ENCODE measurements at places on chromosomes 3 and 15.

GRCh38 chr3:148923592-148923991, 58.5 kb downstream of the CPA3 start:
- no peak for DNase-seq

DNA sequence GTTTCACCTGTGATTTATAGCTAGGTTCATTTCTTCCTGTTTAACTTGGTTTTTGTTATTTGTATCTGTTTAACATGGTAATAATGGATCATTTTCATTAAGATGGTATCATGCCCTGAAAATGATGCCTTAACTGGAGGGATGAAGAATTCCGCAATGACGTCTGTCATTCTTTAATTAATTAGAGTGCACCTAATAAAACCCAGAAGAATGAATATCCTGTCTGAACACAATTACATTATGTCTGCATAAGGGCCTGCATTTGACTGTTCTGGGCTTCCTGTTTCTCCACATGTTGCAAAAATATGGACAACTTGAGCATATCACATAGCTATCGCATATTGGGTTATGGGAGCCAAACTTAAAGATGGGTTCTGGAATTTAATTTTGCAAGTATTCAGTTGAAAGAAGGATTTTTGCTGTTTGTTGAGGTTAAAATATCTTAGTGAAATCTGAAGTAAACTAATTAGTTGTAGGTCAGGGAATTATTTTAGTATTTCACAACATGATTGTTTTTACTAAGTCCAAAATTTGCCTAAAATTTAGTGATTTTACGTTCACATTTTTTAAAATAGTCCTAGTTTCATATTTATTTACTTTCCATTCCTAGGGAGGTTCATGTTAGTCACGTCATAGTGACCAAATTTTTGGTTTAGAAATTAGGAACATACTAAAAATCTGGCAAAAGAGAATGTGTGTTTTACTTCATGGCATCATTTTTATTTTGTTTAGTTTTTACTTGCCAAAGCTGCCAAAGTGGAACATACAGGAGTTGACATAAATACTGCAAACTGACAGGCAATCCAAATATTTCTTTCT, 321.0 kb upstream of the TGFBR2 start:
- no peak for DNase-seq

DNA sequence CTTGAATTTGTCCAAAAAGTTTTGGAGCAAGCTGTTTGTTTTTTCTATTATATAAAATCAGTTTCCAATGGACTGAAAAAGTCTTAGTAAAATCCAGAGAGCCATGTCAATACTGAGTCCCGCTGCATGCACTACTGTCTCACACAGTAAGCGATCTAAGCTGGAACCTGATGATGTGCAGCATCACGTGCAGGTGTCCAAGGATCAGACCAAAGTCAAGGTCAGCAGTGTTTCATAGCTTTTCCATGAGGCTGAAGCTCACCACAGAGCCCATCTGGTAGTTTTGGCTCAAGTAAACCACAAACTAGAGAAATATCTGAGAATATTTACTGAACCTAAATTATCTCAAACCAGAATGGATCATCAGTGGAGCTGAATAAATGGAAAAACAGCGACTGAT, 784.0 kb upstream of the SEMA6D start:
- no peak for DNase-seq

GRCh38 chr15:66758844-66759243, 56.8 kb downstream of the SMAD6 start:
- no peak for DNase-seq

- DNase-seq = no peak
These were observed 252.3 kb downstream of the PTPRG start for GRCh38 chr3:61813636-61814035.

- DNase-seq = no peak
These were observed 402.0 kb upstream of the TBL1XR1 start for GRCh38 chr3:177599326-177599725.

DNA sequence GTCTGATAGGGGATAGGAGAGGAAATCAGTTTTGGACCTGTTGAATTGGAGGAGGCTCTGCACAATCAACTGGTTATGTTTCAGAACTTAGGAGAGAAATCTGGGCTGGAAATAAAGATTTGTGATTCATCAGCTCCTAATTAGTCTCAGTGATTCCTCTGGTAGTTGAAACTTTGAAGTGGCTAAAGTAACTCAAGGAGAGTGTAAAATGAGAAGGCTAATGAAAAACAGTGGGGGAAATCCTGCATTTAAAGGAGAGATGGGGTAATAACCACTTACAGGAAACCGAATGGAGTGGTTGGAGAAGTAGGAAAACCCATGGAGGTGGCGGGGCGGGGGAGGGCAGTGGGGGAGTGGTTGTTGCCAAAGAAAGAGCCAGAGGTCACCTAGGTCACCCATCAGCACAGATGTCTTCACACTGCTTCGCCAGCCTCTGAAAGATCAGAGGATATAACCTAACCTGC, 32.6 kb downstream of the MAP2K5 start:
- DNase-seq = no peak

DNA sequence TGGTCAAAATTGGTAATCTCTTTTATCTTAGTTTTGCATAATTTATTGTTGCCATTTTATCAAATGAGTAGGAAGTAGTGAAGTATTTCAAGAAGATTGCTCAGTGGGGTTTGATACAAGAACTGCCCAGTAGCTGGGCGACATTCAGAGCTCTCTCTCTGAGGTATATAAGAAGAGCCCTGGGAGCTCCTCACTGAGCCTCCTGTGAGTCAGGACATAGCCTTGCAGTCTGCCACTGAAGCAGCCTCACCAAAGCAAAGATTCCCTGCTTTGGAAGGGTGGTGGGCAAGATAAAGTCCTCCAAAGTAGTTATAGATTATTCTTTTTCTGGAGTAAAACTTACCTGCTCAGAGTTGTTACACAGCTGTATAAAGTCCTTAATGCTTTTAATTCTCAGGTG, 26.1 kb downstream of the SKIL start:
- no peak for DNase-seq

- no peak for DNase-seq
These were observed 420.4 kb downstream of the ROBO2 start for GRCh38 chr3:77460326-77460725.

GRCh38 chr3:123076496-123077418, 9.9 kb downstream of the PDIA5 start:
- no peak for DNase-seq

- no peak for DNase-seq
These were observed 194.4 kb downstream of the FEZF2 start for GRCh38 chr3:62178739-62179600.

- DNase-seq = peak; percentile 76
These were observed 765 bp upstream of the MAPKAPK3 start for GRCh38 chr3:50616003-50616769.

GRCh38 chr15:98955961-98956723, 51.5 kb downstream of the PGPEP1L start:
- no peak for DNase-seq

- DNase-seq = no peak
These were observed 552.0 kb downstream of the SI start for GRCh38 chr3:164526250-164526649.

DNA sequence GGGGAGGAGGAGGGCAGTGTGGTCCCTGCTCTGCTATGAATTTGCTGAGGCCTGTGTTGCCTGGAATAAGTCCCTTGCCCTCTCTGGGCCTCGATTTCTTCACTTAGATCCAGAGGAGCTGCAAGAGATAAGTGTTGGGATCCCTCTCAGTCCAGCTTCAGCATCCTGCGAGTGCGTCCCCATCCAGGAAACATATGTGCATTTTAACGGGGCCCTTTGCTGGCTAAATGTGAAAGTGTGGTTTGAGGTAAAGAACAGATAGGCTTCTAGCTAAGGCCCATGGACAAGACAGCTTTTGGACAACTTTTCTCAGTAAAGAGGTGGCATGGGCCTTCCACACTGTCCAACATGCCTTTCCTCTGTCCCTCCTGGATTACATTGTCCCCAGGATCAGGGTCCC, 26.5 kb downstream of the RPLP1 start:
- no peak for DNase-seq

- no peak for DNase-seq
These were observed 109.3 kb downstream of the OXNAD1 start for GRCh38 chr3:16374047-16374934.

DNA sequence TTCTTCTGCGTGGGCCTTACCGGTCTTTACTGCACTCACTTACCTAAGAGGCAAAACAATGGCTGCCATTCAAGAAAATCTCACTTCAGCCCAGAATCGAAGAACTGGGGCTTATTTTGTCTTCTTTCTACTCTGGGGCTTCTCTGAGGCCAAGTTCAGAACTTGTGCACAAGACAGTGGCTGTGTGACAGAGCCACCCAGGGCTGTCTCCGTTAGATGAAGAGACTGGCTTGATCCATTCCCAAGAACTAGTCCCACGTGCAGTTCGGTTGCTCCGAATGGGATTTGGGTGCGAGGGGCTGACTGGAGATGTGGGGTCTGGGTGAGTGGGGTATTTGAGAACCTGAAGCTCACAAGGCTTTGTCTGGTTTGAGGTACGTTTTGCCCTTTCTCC, 795 bp upstream of the TCF12 start:
- no peak for DNase-seq

DNA sequence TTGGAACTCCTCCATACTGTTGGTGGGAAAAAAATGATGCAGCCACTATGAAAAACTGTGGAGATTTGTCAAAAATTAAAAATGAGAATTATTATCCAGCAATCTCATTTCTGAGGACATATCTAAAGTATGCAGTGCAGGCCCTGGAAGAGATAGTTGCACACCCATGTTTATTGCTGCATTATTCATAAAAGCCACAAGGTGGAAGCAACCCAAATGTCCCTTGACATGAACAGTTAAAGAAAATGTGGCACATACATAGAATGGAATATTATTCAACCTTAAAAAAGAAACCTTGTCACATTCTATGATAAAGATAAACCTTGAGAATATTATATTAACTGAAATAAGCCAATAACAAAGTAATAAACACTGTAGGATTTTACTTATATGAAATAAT, 80.9 kb upstream of the ARHGEF26 start:
- no peak for DNase-seq

- no peak for DNase-seq
These were observed 31.4 kb downstream of the AP4E1 start for GRCh38 chr15:50939911-50940310.

DNA sequence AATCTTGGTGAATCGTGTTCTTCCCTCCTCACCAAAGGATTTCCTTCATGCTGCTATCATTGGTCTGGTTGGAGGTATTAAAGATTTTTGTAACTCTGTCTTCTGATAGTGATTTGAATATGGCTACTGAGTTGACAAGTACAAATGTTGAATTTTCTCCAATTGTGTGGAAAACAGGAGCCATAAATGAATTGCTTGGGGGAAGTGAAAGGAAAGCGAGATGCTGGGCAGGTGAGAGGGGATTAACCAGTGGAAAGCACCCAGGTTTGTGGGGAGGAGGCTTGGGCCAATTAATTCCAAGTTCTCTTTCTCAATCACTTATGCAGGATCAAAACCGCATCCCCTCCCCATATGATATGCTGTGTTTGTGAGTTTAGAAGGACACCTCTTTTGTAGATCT, 372.5 kb downstream of the IL20RB start:
- DNase-seq = no peak

- no peak for DNase-seq
These were observed 538.1 kb downstream of the MAGI1 start for GRCh38 chr3:65500398-65501306.

DNA sequence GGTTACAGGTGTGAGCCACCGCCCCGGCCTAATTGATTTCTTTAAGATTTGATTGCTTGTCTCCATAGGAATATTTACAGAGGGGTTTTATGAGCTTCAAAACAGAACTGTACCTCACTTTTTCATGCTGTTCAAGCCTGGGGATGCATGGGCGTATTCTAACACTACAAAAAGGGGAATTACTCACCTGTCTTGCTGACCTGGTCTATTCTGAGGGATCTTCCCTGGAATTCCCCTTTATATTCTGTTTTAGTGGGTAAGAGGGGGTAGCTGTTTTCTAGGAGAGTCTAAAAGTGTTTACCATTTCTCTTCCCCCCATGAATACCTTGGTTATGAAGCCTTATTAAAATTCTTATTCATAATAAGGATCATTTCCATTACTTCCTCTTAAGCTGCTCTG, 48.1 kb downstream of the NME9 start:
- DNase-seq = no peak

GRCh38 chr3:166270429-166270828, 433.2 kb upstream of the BCHE start:
- DNase-seq = no peak

GRCh38 chr15:59313641-59314332, 58.9 kb downstream of the MYO1E start:
- no peak for DNase-seq

DNA sequence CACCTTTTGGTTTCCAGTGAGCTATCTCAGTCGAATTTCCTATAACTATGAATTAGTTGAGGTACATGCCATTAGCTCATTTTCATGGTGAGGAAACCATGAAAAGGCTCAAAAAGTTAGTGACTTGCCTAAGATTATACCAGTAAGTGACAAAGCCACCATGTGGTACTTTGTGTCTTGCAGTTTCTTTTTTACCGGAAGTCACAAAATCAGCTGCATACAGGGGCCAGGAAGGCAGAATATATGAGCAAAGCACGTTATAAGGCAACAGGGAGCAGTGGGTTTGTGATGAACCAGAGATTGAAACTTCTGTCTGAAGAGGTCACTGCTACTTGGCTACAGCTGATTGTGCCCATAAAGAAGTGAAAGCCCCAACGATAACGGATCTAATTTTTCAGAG, 50.3 kb downstream of the CMTM8 start:
- DNase-seq = no peak

DNA sequence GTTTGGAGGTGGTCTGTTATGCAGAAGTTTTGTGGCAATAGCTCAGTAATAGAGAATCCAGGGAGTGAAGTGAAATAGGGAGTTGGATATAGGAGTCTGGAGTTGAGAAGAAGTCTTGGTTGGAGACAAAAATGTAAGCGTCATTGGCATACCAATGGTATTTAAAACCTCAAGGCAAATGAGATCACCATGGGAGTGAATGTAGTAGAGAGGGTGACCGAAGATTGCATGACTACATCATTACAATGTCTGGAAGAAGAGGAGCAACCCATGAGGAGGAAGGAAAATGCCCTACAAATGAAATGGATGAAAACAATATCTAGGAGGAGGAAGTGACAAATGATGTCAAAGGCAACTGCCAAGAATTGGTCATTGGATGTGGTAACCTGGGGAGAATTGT, 54.4 kb downstream of the CNTN4 start:
- DNase-seq = no peak

All from progenitor cell of endocrine pancreas (in vitro differentiated cells).